GM23338 (cell line): ENCODE measurements at places on chromosomes 7 and 10. TPM values are rescaled to one million over a fixed set of nuclear protein-coding genes. Genes with fewer than 3 reads are reported as not detected.

Gene OR2A5
- not detected in 2 replicates for total RNA-seq

Gene PAPOLB
- 0.27 and 0.42 TPM in 2 replicates for total RNA-seq

Gene AKR1C4
- not detected in 2 replicates for total RNA-seq

Gene SP8
- 4.4 and 6.7 TPM in 2 replicates for total RNA-seq

Gene MET
- total RNA-seq = 16.3 and 23.1 TPM in 2 replicates

Gene PDE6C
- not detected in 2 replicates for total RNA-seq

Gene RAPGEF5
- total RNA-seq = 13.1 and 17.7 TPM in 2 replicates

Gene TMEM140
- total RNA-seq = not detected in 2 replicates

Gene MEIG1
- 1.2 TPM in 1 of 2 replicates, not detected in the other for total RNA-seq

Gene ATAD1
- 43.3 and 49.6 TPM in 2 replicates for total RNA-seq

Gene NEUROG3
- 0.16 TPM in 1 of 2 replicates, not detected in the other for total RNA-seq

Gene PKD1L1
- 0.03 and 0.16 TPM in 2 replicates for total RNA-seq

Gene DNAH11
- total RNA-seq = 4.7 and 9.3 TPM in 2 replicates

Gene ITGA8
- total RNA-seq = not detected in 2 replicates

Gene ACSL5
- not detected in 2 replicates for total RNA-seq

Gene AS3MT
- 8.8 and 10.5 TPM in 2 replicates for total RNA-seq
